Left lung (tissue), 14 donors: ENCODE measurements at places on chromosomes 2 and 18. TPM values are rescaled to one million over a fixed set of nuclear protein-coding genes. Genes with fewer than 3 reads are reported as not detected.

CCDC74A gene
- total RNA-seq, result 4.4 TPM

GRCh38 chr2:217666338-217666737 is 336.5 kb downstream of the TNS1 start:
- DNase-seq, result no peak

DNA sequence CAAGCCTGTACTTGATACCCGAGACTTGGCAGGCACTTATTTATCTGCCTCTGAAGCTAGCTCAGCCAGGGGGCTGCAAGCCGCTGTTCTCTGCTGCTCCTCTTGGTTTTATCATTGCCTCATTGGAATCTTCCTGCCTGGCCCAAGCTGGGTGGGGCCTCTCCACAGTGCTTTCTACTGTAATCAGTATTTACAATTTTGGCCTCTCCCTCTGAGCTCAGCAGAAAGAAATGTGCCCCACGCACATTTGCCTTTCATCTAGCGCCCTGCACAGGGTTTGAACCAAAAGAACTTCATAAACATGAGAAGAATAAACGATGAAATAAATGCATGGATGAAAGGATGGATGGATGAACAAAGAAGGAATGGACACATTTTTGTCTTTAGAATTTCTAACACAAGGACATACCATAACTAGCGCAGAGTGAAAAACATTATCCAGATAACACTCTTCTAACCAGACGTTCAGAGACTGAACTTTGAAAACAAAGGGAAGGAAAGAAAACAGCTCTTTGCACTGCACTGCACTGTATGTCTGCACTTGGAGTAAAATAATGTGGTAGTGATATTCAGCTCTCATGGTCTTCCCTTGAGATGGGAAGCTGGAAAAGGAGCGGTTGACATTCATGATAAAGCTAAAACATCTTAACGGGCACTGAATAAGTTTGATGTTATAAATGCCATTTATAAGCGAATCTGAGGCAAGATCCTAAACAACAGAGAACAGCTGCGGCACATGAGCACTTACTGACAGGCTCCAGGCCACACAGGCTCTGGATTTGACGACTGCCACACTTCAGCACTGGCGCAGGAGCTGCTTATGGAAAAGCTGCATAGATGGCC is 86.8 kb upstream of the SP3 start:
- DNase-seq, result no peak

CPLX4 gene
- not detected for total RNA-seq

- DNase-seq, result no peak
These were observed 161.8 kb downstream of the DYSF start for GRCh38 chr2:71614976-71615766.

IL36RN gene
- total RNA-seq, result not detected

GRCh38 chr18:73879766-73880165 is 267.9 kb downstream of the FBXO15 start:
- no peak for DNase-seq

DNA sequence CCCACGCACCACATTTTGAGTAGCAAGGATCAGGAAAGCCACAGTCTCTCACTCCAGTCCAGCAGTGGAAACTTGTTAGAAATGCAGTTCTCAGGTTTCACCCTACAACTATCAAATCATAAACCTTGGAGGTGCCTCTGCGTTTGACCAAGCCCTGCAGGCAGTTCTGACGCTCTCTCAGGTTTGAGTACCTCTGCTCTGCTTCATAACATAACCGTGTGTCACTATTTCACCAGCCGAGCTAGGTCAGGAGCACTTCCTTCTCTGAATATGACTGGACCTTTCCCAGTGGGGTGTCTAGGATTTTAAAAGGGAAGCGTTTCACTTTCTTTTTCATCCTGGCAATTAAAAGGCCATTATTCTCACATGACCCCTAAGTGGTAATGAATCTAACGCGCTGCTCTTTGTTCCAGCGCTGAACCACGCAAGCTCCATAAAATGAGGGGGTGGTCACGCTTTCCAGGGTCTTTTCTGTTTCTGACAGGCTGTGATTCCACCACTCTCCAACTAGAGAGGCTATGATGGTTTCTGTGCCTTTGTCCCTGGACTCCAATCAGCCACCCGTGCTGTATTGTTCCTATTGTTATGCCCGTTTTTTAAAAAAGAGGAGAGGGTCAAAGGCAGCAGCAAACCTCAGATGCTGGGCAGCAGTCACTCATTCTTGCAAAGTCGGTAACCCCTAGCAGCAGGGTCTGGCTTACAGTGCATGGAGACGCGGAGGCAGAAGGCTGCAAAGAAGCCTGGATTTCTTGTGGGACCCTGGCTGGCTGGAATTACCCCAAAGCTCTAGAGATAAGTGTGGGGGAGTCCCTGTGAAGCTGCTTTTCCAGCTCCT is 75.2 kb upstream of the CTNNA2 start:
- DNase-seq, result no peak

DNA sequence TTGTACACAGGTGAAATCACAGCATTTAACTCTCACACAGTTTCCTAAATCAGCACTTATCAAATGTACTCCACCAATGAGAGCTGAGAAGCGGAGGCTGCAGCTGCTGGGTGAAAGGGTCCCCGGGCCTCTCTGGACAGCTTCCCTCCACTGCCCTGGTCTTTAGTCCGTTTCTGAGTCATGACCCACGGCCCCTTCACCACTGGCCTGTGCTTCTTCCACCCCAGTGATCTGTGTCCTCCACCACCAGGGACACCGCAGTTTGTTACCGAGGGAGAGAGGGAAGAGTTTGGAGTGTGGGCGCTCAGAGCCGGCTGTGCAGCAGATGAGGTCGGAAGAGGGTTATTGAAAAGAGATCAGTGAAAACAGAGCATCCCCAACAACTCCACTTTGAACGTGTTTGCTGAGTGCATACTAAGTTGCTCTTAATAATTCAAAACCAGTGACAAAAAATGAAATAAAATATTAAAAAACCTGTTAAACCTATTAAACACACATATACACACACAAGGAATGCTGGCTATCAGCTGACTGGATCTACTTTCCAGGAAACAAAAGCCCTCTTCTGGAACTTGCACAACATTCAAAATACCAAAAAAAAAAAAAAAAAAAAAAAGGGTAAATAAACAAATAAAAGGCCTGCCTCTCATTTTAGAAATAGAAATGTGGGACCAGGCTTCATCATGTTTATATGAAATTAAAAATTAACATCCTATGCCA is 54.1 kb downstream of the PXDN start:
- no peak for DNase-seq

- no peak for DNase-seq
These were observed 211.4 kb upstream of the SALL3 start for GRCh38 chr18:78768221-78768620.

UGT1A1 gene
- not detected for total RNA-seq

DNA sequence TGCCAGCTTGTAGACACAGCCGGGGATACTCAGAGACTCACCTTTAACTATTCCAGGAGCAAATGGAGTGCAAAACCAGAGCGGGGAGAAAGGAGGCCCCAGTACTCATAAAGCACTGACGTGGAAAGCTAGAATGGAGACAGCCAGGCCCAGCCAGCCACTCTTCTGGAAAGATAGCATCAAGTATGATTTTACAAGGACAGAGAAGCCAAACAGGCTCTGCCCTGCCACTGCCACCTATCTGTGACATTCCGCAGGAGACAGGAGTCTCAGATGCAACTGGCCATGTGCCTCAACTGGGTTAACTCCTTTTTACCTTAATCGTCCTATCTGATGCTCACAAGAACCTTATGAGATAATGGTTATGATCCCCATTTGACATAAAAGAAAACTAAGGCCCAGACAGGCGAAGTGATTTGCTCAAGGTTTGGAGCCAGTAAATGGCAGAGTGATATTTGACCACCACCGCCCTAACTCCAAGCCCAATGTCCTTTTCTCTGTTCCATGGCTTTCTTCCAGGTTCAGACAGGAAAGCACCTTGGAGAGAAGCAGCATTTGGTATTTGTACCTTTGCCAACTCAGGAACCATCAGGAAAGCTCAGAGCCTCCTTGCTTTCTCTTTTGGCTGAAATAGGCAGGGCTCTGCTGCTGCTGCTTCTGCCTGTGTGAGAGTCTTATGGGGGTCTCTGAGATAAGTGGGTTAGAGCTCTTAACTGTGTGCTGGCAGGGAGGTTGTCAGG is 15.6 kb downstream of the KIF3C start:
- no peak for DNase-seq

DNA sequence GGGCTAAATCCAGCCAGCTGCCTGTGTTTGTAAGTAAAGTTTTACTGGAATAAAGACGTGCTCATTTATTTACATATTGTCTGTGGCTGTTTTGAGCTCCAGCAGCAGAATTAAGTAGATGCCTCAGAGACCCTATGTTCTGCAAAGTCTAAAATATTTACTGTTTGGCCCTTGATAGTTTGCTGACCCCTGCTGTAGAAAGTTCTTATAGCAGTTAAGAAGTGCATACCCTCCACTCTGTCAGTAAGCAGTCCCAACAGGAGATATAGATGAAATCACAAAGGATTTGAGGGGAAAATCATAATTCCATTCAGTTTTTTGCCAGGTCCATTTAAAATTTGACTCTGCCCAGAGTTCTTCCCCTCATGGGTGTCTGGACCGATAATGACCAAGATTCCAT is 50.1 kb upstream of the ITM2C start:
- DNase-seq, result no peak

DNA sequence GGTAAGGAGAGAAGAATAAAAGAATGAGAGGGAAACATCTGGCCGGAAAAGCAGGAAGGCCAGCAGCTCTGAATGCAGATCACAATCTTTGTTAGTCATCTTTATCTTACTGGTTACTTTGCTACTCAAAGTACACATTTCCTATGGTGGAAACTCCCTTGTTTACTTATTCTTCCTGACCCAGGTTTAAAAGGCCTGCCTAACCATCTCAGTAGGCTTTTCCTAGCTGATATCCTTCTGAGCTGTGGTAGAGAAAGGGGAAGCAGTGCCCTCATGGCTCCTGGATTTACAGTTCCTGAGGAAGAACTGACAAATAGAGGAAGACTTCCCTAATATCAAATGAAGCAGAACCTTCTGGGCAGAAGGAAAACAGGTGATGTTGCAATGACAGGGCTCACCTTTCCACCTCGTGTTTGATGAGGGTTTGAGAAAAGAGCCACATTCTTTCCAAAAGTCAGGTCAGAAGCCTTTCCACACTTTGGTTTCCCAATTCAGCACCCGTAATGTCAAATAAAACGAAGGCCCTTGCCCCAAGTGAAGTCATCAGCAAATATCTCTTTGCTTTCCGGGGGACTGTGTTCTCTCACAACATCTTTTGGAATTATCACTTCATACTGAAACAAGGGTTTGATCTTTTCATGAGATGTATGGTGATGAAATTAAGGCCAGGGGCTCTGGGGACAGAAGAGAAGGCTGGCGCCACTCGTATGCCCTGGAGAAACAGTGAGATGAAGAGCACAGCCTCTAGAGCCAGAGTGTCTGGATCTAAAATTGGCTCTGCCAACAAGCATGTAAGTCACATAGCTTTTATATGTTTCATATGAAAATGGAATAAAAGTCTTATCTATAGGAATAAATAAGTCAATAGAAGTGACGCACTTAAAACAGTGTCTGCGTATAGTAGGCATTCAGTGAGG is 26.7 kb upstream of the APOB start:
- DNase-seq, result no peak

RAB11FIP5 gene
- total RNA-seq, result 21.1 TPM

DNA sequence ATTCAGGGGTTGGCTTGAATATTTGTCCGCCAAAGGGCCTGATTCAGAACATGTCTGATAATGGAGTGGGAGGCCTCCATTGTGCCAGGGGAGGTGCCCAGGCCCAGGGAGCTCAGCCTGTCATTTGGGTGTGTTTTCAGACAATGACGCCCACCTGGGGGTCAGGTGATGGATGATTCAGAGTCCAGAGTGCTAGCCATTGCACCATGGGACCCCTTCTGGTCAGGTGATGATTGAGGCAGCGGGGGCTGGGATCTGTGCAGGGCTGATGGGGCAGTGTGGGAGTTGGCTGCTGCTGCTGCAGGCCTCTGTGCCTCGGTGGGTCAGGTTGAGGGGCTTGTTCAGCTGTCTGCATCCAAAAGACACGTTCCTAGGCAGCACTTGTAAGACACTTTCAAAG is 8.3 kb upstream of the ARHGEF4 start:
- no peak for DNase-seq

DNA sequence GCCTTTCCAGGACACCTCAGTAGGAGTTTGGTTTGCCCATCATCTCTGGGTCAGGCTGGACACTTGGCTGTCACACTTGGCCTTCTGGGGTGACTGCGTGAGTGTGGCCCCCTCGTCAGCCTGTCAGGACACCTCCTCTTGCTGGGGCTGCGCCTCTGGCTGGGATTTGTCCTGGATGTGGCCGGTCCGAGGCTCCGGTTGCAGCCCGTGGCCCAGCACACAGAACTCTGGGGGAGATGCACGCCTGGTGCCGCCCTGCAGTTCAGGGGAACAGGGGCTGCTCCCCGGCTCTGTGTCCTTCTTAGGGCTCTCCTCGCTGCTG is 9.6 kb downstream of the PCARE start:
- DNase-seq, result no peak

RUFY4 gene
- total RNA-seq, result not detected

CPS1 gene
- 7.8 TPM for total RNA-seq

DNA sequence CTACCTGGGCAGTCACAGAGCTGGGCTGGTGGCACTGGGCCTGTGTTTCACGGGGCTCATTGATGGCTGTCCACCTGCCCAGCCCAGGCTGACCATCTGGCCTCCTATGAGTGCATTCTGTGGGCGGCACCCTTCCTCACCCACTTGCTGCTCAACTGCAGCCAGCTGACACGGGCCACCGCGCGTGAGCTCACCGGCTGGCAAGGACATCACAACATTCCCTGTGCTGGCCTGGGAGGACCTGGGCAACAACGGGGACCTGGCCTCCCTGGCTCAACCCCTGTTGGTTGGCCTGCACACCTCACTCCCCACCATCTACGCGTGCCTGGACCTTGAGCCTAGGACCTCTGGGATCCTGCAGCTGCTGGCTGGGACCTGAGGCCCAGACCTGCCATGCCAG is 98.2 kb upstream of the DTNA start:
- no peak for DNase-seq

DNA sequence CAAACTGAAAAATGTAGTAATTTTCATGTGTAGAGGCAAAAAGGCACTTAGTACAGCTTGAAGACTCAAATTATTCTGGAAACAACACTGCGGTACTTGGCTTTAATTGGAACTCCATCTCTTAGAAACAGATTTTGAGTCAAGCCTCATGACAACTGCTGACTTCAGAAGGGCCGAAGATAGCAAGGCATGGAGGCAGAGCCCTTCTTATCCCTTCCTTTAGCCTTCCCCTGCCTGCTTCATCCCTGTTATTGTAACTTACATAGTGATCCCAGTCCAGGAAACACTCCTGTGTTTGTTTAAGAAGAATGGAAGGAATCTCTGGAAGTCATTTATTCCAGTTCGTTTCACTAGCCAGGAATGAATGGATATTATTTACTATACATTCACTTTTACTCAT is 110.9 kb upstream of the FAM98A start:
- DNase-seq, result no peak
